Iris pigment epithelial cell (primary cell): ENCODE measurements at places on chromosomes 4 and X.

DNA sequence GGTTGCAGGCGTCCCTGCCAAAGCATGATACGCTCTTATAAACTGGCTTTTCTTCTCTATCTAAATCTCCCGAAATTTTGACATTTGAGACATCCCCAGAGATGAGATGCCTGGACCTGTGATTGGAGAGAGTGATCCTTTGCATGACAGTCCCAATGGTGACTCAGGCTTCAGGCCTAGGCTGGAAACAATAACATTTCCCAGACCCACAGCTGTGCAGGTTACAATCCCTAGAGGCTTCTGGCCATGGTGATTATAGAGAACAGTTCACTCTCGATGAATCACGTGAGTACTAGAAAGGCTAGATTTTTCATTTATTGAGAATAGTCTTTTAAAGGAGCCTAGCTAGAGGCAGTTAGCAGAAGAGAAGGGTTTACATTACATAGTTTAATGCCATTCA, 75.9 kb downstream of the SPATA18 start:
- no peak for DNase-seq

DNA sequence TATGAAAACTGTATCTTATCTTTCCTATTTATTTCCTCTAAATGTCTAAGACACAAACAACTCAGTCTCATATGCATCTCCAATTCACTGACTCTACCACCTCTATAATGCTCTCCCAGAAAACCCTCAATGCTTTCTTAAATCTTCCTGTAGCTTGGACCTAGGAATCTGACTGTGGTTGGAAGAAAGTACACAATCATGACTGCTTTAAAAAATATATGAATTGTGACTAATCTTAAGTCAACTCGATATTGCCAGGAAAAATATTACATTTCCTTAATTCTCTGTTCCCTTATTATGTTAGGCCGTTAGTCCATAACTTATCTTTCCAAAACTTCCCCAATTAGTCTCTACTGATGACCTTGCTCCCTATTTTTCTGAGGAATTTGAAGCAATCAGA, 87.0 kb downstream of the SPCS3 start:
- no peak for DNase-seq

DNA sequence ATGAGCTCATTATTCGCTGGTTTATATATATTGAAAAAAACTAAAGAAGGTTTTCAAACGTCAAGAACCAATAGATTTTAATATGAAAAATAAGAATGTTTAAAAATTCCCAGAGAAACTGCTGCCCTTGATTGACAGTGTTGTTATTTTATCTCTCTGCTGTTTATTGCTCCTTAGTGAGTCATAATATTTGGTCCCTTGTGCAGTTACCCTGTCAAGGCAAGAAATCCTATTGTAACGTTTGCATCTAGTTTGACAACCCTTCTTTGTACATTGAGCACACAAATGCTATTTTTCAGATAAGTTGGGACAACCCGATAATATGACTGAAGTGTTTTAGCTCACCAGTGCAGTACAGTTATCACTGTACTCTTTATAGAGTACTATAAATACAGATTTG, 349.4 kb downstream of the CCSER1 start:
- no peak for DNase-seq

DNA sequence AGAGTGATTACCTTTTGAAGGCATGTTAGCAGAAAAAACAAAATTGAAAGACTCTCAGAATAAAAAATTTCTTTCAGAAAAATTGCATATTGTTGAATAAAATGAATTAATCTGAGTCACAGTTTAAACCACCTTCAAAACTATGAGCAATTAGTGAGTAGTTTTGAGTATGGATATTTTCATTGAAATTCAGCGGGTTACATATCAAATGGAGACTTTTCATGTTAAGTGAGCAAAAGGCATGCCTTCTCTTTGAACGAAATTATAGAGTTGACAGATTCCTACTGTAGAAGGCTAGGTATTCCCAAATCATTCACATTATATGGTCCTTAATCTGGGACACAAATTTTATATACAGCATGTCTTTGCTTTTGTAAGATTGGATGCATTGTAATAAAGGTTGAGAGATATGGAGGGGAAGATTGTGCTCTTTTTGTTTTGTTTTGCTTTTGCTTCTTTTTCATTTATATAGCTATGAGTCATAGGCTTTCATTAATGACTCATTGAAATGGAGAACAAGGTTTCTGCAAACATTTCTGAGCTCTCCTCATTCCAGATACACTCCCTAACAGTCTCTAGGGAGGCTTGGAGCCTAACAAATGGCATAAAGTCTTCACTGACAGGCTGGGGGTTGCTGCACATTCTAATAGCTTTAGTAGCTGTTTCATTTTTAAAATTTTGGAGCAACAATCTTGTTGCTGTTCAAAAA, 21.6 kb downstream of the PCDH18 start:
- DNase-seq = peak; percentile 92

DNA sequence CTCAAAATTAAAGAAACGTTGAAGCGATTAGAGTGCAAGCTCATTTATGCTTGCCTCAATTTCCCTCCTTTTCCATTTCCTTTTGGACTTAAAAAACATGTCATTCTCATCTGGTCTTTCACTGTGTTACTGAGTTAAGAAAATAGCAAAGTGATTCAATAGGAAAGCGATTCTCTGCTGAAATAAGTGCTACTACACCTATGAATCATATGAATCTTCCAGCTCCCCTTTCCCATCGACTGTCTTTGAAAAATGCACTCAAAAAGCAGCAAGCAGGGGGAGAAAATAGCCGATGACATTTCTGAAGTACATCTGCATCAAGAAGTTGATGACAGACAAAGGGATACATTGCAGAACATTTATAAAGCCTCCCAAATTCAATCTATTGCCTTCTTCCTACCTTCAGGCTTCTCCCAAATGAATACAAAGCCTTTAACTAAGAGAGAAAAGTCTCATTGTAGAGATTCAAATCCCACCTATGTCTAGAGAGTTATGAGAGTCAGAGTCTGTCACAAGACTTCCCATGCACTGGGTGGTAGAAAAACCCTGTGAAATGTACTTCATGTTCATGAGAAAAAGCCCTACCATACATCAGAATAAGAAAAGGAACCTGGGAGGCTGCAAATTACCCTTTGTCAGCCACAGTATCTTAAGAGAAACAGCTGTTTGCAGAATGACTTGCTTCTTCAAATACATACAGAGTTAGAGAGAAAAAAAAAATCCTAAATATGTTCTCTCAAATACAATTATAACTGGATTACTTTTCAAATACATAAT, 78.9 kb downstream of the MBNL3 start:
- DNase-seq = no peak

DNA sequence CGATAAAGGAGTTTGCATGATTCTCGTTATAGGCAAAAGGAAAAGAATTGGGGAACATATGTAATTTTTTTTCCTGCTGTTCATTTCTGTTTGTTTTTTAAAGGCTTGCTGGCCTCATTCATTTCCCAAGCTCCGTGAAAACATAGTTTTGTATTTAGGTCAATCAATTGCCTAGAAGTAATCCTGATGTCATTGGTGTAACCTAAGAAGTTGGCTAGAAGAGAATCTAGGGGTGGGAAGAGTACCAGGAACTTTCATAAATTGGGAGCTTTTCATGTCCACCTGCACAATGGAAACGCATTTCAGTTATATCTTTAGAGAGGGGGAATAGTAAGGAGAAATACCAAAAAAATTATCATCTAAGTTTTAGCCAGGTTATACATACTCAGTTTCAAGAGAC, 3.8 kb downstream of the RAPGEF2 start:
- peak; percentile 48 for DNase-seq

GRCh38 chr4:94420356-94420755, 31.4 kb upstream of the PDLIM5 start:
- peak; percentile 67 for DNase-seq

DNA sequence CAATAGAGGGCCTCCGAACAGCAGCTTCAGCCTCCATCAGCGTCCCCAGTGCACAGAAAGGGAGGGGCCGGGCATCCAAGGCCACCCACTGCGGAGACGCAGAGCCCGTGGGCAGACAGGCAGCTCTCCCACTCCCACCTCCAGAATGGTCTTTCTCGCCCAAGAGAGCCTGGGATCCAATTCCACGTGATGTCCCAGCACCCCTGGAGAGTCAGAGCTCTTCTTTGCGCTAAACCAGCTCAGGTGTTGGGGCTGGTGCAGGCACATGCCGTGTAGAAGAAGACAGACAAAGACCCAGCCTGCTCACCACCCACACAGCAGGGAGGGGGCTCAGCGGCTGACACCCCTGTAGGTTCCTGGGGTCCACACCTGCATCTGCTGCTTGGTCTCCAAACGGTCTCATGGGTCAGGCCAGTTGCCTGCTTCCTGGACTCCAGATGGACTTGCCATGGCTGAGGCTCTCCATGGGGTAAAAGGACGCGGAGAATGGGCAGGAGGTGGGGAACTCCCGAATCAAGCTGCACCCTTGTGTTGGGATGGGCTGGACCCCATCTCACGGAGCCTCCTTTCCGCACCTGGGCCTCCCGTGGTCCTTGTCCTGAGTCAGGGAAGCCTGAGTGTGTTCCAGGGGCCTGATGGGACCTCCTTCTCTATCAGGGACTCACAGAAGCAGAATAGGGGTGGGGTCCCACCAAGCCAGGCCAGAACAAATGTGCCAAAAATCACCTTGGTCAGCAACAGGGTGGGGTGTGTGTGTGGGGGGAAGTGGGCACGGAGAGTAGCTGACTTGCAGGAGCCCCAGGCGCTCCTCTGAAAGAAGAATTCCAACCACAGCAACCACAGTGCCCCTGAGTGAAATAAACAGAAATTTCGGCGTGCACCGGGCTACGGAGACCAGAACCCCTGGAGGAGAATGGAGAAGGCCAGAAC, 11.6 kb upstream of the ASMTL start:
- no peak for DNase-seq

GRCh38 chr4:125519371-125520146, 204.8 kb downstream of the FAT4 start:
- no peak for DNase-seq

DNA sequence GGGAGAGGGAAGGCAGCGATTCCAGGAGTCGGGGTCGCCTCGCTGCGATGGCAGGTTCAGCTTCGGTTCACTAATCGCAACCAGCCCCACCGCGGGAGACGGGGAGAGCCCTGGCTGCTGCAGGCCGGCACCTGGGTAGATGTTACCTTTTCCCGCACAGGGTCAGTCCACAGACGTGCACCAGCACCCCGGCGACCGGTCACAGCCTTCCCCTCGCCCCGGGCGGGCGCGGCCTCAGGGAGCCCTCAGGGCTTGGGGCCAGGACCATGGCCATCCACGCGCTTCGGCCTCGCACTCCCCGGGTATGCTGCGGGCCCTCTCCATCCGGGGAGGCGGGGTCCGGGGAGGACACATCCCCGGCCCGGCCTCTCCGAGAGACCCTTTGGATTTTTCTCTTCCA, 26.1 kb upstream of the EXOC1L start:
- no peak for DNase-seq

- peak; percentile 4 for DNase-seq
Observed at GRCh38 chr4:61580721-61581377, 380.7 kb downstream of the ADGRL3 start.

DNA sequence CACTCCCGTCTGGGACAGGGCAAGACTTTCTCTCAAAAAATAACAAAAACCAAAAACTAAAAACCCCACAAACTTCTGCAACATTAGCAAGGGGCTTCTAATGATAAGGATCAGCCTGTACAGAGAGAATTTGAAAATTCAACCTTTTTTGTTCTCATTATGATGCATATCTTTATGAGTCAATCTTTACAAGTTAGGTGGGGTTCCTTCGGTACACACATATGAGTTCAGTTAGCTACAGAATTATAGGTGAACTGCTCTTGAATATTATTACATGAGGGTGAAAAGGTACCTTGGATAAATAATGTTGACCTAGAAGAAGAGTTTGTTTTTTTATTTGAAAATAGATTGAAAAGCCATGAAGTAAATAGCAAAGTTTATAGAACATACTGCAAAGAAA, 252.7 kb downstream of the UNC5C start:
- no peak for DNase-seq

DNA sequence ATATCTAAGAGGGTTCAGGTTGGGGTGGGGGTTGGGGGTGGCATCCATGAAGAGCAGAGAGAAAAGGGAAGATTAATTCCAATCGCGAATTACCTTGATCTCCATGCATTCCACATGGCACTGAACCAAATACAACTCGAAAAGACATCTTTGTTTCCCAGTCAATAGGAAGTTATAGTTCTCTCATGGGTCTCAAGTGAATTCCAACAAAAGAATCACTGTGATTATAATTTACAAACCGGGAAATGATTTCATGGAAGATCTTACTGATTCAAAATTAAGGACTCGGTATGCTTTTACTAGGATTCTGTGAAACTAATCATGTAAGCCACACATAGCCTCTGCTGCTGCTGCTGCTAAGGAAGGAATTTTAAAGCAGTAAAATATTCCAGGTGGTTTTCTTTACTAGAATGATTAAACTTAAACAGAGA, 26.6 kb upstream of the AMELX start:
- DNase-seq = no peak

DNA sequence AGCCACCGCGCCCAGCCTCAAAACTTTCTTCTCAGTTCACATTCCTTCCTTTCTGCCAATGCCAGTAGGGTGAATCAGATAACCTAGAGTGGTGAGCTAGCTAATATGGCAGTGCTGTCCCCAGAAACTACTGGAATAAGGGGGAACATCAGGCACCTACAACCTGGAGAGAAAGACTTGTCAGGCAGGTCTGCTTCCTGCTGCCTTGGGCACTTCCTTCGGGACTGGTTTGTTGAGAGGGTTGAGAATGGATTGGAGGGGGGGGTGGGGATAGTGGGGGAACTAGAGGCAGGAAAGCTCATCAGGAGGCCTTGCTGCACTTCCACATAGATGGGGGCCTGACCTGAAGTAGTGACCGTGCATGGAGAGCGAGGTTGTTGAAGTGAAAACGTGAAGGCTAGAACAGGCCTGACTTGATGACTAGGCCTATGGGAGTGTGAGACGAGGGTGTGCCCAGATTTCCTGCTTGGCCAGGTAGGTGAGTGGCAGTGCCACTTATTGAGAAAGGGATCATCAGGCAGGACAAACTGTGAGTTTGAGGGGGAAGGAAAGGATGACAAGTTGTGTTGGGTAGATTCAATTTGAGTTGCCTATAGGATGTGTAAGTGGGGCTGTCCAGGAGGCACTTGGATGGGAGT, 33.4 kb downstream of the SLC25A5 start:
- no peak for DNase-seq

DNA sequence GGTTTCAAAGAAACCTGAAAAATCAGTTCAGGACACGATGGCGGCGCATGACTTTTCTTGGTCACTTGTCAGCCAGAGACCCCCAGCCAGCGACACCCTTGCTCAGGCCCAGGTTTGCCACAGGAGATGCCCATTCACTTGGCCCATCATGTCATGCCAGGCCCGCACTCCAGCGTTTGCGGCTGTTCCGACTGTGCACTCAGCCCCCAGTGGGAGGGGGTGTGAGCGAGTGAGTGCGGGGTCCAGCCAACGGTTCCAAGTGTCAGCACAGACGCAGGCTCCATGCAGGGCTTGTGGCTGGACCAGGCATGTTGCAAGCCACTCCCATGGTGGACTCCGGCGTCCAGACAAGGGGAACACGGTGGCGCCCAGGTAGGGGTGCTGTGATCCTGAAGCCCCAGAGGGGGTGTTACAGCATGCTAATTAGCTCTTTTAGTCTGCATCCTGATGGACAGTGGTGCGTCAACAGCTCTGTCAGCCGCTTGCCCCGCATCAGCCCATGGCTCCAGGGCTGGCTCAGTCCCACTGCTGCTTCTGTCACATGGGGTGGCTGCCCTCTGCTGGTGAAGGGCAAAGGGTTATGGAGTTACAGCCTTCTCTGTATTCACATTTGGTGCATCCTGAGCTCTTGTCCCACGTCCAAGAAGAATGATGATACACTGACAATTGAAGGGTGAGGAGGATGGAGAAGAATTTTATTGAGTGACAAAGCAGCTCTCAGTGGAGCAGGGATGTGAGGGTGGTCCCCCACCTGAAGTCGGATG, 3.7 kb upstream of the MAEA start:
- DNase-seq = no peak

GRCh38 chr4:8920969-8921368, 49.3 kb upstream of the HMX1 start:
- DNase-seq = no peak

GRCh38 chr4:36218121-36218520, 26.2 kb downstream of the ARAP2 start:
- no peak for DNase-seq
